Activated CD8-positive, alpha-beta memory T cell treated with anti-CD3 and anti-CD28 coated beads for 24 hours (primary cell): ENCODE measurements at places on chromosomes 1 and 21.

DNA sequence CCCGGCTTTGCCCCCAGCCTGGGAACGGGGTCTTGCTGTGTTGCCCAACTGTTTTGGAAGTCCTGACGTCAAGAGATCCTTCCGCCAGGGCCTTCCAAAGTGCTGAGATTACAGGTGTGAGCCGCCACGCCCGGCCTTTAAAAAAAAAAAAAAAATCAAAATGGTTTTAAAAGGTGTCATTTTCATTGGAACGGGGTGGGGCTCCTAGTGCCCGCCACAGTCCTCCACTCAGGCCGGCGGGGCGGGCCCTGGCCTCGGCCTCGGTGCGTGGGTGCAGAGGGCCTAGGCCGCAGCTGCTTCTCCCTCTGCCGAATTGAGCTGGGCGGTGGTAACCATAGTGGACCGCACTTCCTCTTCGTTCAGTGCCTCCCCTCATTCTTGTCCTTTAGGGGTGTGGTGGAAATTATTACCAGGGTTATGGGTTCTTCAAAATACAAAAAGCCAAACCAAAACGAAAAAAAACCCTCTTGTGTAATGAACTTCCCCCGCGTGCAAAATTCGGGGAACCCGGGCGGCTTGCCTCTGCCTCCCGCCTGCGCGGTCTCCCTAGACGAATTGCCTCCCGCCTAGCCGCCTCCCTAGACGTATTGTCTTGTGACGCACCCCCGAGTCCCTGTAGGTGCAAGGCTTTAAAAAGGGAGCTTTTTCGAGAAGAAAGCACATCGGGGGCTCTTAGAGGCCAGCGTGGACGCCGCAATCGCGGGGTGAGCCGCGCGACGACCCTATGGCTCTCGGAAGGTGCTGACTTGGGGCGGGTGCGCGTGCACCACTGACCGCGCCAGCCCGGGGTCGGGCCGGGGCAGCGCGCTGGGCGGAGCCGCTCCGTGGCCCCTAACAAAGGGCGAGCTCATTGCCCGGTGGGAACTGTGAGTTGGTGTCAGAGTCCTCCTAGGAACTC is 10.5 kb upstream of the SPEN start:
- peak; percentile 86 for DNase-seq

DNA sequence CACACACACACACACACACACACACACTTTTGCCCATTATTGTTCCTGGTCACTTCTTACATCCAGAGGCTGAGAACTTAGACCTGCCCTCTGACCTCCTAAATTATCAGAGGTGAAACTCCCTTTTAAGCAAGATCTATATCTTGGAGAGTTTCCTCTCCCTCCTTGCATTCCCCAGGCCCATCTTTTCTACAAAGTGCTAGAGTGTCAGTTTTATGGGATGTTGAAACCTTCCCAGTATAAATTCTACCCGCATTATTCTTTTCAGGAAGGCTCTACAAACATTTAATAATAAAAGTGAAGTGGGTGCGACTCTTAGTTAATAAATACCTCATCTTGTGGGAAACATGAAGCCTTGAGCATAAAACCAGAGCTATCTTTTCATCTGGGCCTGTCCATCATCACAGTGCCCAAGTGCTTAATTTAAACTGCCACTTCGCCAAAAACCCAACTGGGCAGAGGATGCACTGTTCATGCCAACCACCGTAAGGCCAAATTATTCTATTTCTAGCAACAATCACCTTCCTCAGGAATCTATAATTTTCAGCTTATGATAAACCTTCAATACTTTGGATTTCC is 458.2 kb upstream of the RUNX1 start:
- no peak for DNase-seq

DNA sequence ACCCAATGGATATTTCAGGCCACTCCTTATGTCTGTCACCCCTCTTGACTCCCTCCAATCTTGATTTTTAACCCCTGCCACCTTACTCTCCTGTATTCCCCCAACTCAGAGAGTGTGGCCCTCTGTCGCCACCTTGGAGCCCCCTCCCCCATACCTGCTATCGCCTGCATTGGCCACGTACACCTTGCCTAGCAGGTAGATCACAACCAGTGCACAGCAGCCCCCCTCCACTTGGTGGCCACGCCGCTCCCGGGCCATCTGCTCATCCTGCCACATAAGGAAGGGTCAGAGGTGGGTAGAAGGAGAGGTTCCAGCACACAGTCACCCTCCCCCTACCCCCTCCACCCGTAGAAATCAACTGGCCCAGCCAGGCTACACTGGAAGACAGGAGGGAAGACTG is 2.9 kb downstream of the PPM1J start:
- DNase-seq = no peak

DNA sequence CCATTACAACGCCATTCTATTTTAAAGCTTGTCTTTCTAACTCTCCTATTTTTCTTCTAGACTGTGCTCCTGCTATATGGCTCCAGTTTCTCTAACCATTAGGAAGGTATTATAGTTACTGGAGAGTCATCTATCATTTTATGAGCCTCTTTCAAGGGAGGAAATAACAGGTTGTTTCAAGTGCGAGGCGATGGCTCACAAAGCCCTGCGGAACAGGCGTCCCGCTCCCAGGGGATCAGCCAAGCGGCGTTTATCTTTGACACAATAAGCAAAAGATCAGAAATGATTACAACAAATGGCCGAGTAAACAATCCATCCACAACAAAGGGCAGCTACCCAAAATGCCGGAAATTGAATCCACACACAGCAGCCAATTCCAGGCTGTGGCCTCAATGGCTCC is 249.5 kb upstream of the POU3F1 start:
- DNase-seq = no peak

DNA sequence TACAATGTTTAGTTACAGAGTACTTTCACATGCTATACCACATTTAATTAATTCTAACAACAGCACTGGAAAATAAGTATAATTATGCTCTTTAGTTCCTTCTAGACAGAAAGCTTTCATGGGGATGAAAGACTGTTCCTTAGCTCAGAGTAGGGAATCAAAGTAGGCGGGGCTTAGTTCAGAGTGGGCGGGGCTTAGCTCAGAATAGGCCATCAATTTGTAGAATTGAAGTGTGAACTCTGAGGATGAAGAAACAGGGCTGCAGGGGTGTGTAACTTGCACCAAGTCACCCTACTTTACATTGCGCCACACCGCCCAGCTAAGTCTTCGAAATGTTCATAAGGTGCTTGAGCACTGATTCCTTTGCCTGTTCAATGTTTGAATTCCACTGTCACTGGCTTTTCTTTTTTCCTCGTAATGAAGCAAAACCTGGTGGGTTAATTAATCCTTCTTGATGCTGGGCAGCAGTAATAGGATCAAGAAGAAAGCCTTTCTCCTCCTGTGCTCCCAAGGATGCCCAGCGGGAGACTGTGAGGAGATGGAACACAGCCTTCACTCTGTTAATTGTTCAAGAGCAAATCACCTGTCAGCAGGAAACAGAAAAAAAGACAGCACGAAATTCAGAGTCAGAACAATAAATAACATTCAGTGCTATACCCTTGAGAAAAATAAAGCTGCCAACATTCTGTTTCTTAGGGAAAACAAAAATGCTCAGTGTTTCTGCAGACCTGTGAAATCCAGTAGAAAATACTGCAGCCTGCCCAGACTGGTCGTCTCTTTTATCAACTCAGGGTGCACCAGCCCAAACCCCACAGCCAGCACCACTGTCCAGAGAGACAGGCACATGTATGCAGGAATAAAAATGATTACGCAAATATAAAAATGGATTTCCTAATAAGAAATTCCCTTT is 66.5 kb upstream of the CAMK1G start:
- DNase-seq = no peak

DNA sequence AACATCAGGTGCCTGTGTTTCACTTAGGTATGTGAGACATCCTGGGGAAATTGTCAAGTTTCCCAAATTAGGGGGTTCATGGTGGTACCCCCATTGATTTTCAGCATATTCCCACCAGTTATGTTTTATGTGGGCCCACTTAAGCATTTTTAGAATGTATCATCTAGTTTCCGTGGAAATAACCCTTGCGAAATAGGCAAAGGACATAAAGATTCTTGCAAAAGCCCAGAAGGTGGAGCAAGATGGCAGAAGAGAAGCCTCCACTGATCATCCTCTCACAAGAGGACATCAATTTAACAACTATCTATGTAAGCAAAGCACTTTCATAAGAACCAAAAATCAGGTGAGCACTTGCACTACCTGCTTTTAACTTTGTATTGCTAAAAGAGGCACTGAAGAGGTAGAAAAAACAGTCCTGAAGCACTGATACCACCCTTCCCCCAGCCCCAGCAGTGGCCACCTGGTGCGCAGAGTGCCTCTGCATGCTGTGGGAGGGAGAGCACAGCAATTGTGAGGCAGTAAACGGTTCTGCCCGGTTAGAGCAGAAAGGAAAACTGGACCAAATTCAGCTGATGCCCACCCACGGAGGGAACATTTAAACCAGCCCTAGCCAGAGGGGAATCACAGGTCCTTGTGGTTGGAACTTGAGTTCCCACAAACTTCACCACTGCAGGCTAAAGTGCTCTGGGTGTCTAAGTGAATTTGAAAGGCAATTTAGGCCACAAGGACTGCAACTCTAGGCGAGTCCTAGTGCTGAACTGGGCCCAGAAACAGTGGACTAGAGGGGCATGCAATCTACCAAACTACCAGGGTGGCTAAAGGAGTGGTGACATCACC is 23.2 kb downstream of the MCOLN2 start:
- DNase-seq = peak; percentile 61

- DNase-seq = no peak
Measured at GRCh38 chr1:147167365-147167764, 4.9 kb downstream of the PRKAB2 start.

DNA sequence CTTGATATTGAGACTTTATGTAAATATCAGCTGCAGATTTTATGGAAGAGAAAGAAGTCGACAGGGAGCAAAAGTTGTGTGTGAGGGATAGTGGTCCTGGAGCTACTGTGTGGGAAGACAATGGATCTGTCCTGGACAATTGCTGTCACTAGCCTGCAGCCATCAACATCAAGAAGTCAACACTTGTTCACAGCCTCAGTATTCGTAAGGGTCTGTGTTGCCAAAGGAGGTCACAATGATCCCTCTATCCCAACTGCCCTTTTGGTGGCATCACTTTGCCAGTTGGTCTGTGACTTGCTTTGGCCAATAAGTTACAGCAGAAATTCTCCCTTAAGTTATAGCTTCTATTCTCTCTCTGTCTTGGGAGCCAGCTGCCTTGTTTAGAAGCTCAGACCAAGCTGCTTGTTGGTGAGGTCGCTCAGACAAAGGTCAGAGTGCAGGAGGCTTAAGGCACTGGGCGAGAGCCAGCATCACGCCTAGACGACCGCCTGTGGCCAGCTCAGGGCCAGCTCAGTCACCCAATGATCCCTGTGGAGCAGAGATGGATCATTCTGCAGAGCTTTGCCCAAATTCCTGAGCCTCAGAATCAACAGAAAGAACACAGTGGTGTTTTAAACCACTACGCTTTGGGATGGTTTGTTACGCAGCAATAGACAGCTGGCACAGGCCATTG is 134.9 kb downstream of the RHOU start:
- DNase-seq = peak; percentile 37

- DNase-seq = peak; percentile 38
Measured at GRCh38 chr21:42150474-42151085, 68.4 kb upstream of the ABCG1 start.

GRCh38 chr1:219041141-219041540 is 132.5 kb upstream of the LYPLAL1 start:
- no peak for DNase-seq

DNA sequence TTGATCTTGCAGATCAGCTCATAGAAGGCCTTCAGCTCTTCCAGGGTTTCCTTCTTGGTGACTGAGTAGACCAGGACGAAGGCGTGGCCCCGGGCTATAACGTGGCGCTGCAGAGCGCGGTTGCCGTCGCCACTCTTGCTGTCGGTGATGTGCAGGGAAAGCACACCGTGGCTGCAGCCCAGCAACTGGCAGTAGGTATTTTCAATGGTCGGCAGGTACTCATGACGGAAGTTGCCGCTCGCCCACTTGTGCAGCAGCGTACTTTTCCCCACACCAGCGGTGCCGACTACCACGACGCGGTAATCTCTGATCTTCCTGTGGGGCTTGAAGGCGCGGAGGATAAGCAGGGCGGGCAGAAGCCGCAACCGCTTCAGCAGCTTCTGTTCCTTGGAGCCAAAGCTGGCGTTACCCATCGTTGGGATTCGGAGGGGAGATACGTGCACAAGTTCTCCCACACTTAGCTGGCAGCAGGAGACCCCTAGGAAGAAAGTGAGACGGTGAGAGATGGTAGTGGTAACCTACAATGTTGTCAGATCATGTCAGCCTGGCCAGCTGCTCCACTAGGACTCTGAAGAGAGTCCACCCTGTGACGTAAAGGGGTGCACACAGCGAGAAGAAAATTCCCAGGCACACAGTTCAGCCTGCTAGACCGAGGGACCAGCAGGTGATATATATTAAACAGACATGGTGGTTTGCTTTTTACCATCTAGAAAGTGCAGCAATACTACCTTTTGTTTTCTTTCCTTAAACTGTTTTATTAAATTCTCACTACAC is 3.4 kb downstream of the DIRAS3 start:
- no peak for DNase-seq
